A172 (cell line): ENCODE measurements at places on chromosomes 5 and 9. TPM values are rescaled to one million over a fixed set of nuclear protein-coding genes. Genes with fewer than 3 reads are reported as not detected.

- DNase-seq: no peak
Observed at GRCh38 chr5:143699121-143699520, 112.8 kb upstream of the HMHB1 start.

- DNase-seq: no peak
Observed at GRCh38 chr9:108759399-108759798, 96.4 kb downstream of the ACTL7B start.

- no peak for DNase-seq
Observed at GRCh38 chr5:2148312-2149194, 265.8 kb upstream of the IRX4 start.

ROR2 gene
- 0.36 TPM in 1 of 2 replicates, not detected in the other for total RNA-seq

SPINK7 gene
- not detected in 2 replicates for total RNA-seq

IL6ST gene
- total RNA-seq: 97.7 and 112 TPM in 2 replicates

OR1J2 gene
- not detected in 2 replicates for total RNA-seq
